PC-3 (cell line): ENCODE measurements at places on chromosomes 1 and 21. TPM values are rescaled to one million over a fixed set of nuclear protein-coding genes. Genes with fewer than 3 reads are reported as not detected.

FBXO2 gene
- total RNA-seq: 13.4 and 15.3 TPM in 2 replicates

RGS7 gene
- 0.15 and 0.29 TPM in 2 replicates for total RNA-seq

FLG2 gene
- total RNA-seq: not detected in 2 replicates

DPH5 gene
- total RNA-seq: 24.9 and 32.8 TPM in 2 replicates

- peaks cover 61% of the 10 kb centered on the region for H3K4me1 ChIP-seq
- peak; percentile 71 for DNase-seq
- no peaks in the 10 kb centered on the region for H3K27me3 ChIP-seq
- peak overlapping the region; percentile 53 for H3K27ac ChIP-seq
- no peak overlapping the region for H3K4me3 ChIP-seq
These were observed 553 bp downstream of the LEFTY1 start for GRCh38 chr1:225888289-225888897.

DNA sequence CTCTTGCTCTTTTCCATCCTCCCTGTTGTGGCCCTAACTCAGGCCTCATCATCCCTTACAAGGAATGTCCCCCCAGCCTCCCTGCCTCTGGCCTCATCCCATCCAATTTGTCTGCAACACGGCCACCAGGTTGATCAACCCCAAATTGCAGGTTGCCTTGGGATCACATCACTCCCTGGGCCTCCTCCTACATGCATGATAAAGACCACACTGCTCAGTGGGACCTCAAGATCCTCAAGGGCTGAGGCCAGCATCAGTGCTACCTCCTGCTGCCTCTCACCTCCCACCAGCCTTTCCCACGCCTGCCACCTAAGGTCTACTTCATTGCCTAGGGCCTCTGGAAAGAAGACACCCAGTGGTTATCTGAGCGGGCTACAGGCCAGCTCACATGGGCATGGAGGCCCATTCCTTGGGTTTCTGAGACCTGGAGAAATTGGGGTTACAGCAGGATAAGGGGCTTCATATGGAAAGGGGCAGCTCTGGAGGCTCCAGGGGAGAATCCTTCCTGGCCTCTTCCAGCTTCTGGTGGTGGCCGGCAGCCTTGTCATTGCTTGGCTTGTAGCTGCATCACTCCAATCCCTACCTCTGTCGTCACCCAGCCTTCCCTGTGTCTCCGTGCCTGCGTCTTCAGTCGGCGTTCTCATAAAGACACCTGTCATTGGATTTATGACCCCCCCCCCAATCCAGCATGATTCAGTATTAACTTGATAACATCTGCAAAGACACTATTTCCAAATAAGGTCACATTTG, 60.5 kb downstream of the KLHDC7A start:
- H3K4me3 ChIP-seq: no peak overlapping the region
- no peaks in the 10 kb centered on the region for H3K4me1 ChIP-seq
- DNase-seq: no peak

- no peaks in the 10 kb centered on the region for H3K36me3 ChIP-seq
- H3K4me1 ChIP-seq: peaks cover 16% of the 10 kb centered on the region
- H3K27me3 ChIP-seq: no peaks in the 10 kb centered on the region
- H3K4me3 ChIP-seq: no peak overlapping the region
These were observed 120.3 kb downstream of the TM2D1 start for GRCh38 chr1:61604684-61605083.

DNA sequence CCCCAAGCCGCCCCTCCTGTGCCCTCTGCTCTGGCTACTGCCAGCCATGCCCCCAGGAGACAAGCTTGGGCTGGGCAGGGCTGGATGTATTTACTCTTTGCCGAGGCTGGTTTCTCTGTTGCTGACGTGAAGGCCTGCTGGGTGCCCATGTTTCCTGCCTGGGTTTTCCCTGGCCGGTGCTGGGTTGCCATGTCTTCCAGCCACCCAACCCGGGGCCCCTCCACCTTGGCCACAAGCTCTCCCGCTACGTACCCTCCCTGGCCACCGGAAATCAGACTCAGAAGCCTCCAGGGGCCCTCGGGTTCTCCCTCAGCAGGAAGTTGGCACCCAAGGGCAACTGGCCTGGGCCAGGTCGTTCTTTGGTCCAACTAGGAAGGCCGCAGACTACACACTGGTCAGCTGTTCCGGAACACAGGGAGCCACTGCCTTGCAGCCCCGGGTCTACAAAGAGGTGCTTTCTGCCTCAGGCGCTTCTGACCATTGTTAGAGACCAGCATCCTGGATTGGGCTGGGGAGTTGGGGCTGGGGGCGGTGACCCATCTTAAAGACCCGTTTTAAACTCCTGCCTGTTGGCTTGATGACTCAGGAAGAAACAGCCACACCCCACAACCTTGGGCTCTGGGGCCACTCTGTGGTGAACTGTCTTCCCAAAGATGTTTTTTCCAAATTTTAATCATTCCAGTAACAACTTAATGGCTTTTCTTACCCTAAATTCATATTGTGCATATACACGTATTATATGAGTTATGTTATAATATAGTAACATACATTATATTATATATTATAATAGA, 71.2 kb upstream of the RUNX3 start:
- H3K4me1 ChIP-seq: no peaks in the 10 kb centered on the region
- H3K27ac ChIP-seq: no peak overlapping the region
- H3K27me3 ChIP-seq: peaks cover 16% of the 10 kb centered on the region
- H3K4me3 ChIP-seq: no peak overlapping the region
- no peak for DNase-seq

GRCh38 chr1:177567393-177567792, 396.6 kb downstream of the BRINP2 start:
- no peak overlapping the region for H3K27ac ChIP-seq
- H3K36me3 ChIP-seq: no peaks in the 10 kb centered on the region
- no peak overlapping the region for H3K4me3 ChIP-seq
- DNase-seq: peak; percentile 34

- no peaks in the 10 kb centered on the region for H3K36me3 ChIP-seq
- no peak for DNase-seq
- no peak overlapping the region for H3K27ac ChIP-seq
- no peak overlapping the region for H3K4me3 ChIP-seq
These were observed 19.8 kb upstream of the ACBD6 start for GRCh38 chr1:180522213-180522515.

GRCh38 chr1:217425422-217425821, 205.5 kb downstream of the GPATCH2 start:
- no peak overlapping the region for H3K27ac ChIP-seq
- no peaks in the 10 kb centered on the region for H3K27me3 ChIP-seq
- peaks cover 9% of the 10 kb centered on the region; the same call in 1 of the 2 replicates for H3K4me1 ChIP-seq

- DNase-seq: no peak
- no peak overlapping the region for H3K4me3 ChIP-seq
- no peaks in the 10 kb centered on the region for H3K36me3 ChIP-seq
These were observed 5.2 kb downstream of the INKA2 start for GRCh38 chr1:111733992-111734341.

- H3K36me3 ChIP-seq: no peaks in the 10 kb centered on the region
- no peak for DNase-seq
- no peak overlapping the region for H3K27ac ChIP-seq
These were observed 66.0 kb downstream of the CTH start for GRCh38 chr1:70477090-70477489.
